ENCODE measurements at places on chromosomes 11 and 22.
A peak's percentile ranks its signal among the peaks of the same experiment; 100 is the strongest.

DNA sequence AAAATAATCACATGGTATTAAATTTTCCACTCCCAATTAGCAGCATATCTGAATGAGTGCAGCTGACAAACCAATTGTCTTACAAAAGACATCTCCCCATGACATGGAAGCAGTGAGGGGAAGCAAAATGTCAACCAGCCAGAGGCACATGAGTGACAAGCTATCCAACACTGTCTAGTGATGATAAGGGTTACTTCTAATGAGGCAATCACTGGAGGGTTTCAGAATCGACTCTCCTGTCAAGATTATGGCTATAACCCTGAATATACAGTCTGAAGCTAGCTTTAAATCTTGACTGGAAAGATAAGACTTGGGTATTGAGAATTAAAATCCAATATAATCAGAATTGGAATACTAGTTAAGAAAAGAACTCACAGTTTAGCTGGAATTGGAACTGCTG, 50.3 kb downstream of the AMBRA1 start:
- DNase-seq: no peak

DNA sequence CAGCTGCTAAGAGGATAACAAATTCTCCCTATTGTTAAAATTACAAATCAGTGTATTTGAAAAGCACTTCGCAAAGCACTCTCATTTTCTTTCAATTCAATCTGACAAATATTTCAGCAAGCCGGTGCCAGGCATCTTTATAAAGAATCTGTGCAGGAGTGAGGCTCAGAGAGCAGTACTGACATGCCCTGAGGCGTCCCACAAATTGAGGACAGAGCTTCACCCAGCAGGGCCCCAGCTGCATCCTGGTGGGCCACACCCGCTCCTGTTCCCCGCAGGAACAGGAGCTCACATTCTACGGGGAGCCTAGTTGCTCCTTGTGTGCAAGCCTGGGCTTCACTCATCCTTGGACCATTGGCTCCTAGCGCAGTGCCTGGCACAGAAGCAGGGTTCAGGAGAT, 60.9 kb upstream of the EIF3D start:
- DNase-seq: no peak

GRCh38 chr22:20765938-20766337, 8.0 kb upstream of the SERPIND1 start:
- no peak for DNase-seq

GRCh38 chr22:30286813-30287647, 2.3 kb downstream of the CASTOR1 start:
- DNase-seq: peak; percentile 81

DNA sequence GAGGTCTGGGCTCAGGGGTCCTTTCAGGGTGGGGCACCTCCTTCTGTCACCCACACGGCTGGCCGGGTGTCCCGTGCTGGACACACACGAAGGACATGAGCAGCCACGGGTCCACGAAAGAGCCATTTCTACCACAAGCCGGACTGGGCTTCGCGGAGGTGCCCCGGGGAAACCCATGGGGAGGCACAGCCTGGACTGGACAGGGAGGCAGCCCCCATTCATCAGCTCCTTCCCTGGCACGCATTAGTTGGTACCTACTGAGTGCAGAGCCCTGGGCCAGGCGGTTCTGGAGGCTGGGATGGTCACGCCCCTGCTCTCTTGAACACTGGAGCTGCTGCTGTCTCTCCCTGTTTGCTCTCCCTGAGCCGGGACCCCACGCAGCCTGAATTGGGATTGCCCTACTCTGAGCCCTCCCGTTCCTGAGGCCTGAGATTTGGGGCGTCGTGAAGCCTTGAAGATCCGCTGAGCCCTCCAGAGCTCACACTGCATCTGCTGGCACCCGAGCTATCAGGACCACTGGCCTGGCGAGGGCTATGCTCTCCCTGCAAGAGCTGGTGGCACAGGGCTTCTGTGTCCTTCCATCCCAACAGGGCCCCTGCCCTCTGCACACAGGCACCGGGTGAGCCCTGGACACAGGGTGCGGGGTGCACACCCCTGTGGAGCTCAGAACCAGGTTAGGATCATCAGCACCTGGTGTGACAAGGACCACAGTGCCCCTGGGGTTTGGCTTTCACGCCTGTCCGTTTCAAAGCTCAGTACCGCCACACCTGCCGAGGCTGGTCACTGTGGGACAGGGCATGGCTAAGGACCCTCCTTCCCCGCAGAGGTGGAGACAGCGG, 84.6 kb downstream of the MYEOV start:
- DNase-seq: no peak

DNA sequence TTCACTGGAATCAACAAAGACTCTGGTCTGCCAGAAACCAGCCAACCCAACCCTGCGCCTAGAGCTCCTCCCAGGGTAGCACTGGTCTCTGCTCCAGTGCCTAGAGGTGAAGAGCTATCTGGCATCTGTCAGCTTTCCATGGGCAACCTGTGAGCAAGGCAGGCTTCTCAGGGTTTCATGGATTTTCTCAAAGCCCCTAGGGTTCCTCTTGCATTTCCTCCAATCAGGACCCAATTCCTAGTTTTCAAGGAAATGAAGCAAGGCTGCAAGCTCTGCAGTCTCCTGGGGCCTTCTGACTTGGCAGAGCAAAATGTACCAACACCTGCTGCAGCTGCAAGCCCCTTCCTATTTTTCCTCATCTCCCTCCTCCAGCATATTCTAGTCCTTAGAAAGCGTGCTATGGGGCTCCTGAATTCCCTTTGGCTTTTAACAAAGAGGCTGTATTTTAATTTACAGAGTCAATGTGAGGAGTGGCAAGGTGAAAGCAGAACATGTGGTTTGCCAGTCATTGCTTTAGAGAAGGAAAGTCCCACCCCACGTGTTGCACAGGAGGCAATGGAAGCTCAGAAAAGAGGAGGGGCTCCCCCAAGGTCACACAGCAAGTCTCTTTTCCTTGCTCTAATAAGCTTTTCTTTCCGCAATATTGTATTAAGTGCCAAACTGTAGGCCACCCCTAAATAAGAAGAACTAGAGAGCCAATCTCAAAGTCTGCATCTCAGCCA, 33.0 kb upstream of the RIC3 start:
- DNase-seq: no peak

DNA sequence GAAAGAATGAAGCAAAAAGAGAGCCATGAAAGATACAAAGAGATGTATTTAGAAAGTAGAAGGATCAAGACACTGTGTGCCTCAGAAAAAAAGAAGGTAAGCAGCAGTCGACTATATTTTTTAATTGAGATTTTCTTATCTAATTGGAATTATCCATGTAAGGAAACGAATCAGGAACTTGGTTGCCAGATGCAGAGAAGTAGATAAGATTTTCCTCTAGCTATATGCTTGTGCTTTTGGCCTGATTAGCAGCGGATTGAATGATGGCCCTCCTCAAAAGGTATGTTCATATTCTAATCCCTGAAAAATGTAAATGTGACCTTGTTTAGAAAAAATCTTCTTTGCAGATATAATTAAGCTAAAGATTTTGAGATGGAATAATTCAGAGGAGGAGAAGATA, 43.9 kb upstream of the CARD18 start:
- no peak for DNase-seq

DNA sequence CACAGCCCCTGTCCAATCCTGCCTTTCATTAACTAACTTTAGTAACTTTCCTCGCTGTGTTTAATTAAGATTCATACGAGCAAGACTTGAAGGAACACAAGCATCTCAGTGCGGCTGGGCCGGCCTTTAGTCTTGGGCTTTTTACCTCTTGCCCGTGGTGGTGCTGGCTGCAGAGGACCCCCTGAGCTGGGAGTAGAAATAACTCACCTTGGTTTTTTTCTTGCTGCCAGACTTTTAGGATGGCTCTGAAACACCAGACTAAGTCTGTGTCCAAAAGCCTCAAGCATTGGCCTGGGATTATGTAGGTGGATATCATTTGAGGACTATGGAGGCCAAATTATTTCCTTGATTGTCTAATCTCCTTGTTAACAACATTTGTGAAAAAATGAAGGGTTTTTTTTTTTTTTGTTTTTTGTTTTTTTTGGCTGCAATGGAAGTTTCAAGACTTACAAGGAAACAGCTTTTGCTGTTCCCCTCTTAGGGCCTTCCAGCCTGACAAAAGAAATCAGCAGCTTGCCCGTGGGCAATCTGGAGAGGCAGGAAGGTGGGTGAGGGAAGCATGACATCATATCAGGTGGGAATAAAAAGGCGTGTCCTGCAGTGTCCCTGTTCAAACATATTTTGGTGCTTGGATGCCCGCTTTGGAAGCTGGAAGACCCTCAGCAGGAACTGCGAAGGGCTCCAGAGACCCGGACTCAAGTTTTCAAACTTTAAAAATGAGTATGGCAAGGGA, 44.0 kb downstream of the SMIM38 start:
- no peak for DNase-seq

DNA sequence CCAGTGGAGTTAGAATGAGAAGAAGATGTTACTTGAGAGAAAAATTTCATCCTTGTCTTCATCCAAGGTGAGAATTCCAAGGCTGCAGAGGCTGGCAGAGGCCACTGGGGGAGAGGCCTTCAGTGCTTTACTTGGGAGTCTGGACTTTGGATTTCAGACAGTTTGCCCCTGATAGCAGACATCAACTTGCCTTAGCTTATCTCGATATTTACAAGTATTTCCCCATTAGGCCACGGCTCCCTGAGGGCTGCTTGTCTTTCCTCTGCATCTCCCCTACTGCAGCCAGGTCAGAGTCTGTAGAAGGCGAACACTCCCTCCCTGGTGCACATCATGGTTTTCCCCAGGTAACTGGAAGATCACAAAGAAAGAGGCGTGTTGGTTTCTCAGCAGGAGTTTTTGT, 29.9 kb upstream of the BSX start:
- no peak for DNase-seq

DNA sequence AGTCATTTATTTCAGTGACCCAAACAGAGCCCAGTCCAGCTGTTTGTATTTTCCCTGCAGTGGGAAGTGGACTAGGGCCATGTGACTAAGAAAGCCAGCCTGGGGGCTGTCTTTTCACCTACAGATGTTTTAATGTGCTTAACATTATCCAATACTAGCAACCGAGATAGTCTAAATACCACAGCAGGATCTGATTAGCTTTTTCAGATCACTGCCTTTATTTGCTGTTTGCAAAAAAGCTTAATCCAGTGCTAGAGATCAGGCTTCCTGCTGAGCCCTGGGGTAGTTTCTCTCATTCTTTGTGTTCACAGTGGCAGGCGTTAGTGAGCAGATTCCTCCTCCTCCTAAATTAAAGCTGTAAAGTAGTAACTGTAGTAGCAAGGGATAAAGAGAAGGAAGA, 35.0 kb downstream of the ZC3H12C start:
- DNase-seq: no peak

GRCh38 chr11:16572945-16573344, 165.5 kb upstream of the C11orf58 start:
- no peak for DNase-seq

All from T-helper 2 cell (primary cell).